Brain (organoid and tissue), 16 donors: ENCODE measurements at places on chromosomes 13 and 19.

GRCh38 chr19:34577531-34578101, 96.1 kb downstream of the WTIP start:
- no peak for DNase-seq

DNA sequence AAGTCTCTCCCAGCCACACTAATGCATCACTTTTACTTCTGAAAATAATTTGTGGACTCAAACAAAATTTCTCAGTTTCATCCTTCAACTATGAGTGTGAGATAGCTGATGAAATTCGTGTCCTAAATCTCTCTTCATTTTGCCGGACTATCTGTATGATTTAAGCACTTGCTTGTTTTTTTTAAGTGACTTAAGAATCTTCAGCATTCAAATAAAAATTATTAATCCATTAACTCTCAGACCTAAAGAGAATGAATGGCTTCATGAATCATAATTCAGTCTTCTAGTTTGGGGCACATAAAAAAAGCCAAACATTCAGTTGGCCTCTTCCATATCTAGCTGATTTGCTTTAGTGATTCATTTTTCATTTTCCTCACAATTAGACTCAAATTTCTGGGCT, 579.5 kb downstream of the DCT start:
- no peak for DNase-seq

- no peak for DNase-seq
These were observed 44.0 kb downstream of the C13orf46 start for GRCh38 chr13:113929628-113930615.

- DNase-seq, result no peak
These were observed 792 bp upstream of the LENG8 start for GRCh38 chr19:54448040-54448773.

- DNase-seq, result peak; percentile 64
These were observed 13.0 kb downstream of the ZNF575 start for GRCh38 chr19:43545981-43546380.

DNA sequence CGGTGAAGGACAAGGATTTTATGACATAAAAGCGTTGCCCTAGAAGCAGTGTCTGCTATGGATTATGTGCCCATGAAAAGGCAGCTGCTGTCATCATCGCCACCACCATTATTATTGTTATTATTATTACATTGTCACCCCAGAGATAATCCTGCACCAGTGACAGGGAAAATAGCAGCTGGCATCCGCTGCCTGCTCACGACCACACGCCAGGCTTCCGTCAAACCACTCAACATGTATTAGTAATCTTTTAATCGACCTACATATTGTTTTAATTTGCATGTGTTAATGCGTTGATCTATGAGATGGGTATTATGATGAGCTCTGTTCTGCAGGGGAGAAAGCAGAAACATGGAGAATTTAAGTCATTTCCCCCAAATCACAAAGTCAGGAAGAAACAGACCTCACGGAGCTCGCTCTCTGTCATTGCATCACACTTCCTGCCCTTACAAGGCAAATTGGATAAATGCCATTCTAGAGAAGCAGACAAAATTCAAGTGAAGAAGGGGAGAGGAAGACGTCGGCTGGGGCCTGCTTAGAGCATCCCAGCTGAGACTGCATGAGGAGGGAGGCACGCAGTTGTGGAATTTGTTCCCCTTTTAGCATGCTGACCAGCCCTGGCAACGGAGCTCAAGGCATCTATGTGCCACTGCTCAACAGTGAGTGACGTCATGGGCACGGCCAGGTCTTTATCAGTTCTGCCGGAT, at the start of gene FFAR3:
Gene FFAR3, plus strand, starts transcription at position 594 of the 707 bp plus-strand sequence. CDS start 431 bp downstream, outside the sequence.
- peak; percentile 24 for DNase-seq

DNA sequence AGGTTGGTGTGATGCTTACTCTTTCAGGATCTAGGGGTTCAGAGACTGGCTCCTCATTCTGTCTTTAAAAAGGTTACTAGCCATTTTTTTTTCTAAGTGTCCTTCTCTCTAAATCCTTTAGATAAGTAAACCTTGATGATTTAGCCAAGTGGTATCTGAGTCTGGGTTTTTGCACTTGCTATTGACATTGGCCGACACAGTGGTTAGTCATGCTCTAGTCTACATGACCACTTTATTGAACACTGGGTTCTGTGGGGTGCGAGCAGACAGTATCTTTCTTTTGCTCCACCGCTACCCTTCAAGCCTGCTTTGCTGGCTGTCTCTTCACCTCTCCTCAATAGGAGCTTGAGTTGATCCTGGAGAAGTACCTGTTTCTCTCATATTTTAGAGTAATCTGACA, 6.2 kb upstream of the NUP58 start:
- no peak for DNase-seq

DNA sequence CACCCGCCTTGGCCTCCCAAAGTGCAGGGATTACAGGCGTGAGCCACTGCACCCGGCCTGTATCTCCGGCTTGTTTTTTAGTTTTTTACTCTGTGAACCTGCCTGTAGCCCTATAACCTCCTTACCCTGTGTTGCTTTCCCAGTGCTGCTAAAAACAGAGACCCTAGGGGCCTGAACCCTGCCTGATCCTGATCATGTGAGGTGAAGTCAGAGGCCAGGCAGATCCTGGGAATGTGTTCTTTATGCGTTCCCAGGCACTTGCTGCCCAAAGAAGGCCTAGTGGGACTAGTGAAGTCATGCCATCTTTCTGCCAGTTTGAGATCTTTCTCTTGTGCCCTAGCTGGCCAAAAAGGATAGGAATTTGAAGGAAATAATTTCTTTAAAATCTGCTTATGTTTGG, 4.6 kb downstream of the UBA2 start:
- DNase-seq, result no peak

DNA sequence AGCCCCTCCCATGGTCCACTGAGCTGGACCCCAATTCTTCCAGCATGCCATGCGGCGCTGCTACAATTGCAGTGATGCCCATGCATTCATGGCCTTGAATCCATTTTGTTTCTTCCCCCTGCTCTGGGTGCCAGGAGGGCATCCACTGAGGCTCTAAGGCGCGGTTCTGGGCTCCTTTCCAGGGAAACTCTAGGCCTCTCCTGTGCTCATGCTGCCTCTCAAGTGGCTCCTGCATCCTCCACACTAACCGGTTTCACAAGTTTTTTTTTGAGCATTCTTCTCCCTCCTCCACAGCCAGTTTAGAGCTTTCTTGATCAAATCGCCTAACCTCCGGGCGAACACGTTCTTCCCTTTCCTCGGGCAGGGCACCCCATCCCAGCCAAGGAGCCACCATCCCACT, 69.1 kb upstream of the FLT1 start:
- no peak for DNase-seq

DNA sequence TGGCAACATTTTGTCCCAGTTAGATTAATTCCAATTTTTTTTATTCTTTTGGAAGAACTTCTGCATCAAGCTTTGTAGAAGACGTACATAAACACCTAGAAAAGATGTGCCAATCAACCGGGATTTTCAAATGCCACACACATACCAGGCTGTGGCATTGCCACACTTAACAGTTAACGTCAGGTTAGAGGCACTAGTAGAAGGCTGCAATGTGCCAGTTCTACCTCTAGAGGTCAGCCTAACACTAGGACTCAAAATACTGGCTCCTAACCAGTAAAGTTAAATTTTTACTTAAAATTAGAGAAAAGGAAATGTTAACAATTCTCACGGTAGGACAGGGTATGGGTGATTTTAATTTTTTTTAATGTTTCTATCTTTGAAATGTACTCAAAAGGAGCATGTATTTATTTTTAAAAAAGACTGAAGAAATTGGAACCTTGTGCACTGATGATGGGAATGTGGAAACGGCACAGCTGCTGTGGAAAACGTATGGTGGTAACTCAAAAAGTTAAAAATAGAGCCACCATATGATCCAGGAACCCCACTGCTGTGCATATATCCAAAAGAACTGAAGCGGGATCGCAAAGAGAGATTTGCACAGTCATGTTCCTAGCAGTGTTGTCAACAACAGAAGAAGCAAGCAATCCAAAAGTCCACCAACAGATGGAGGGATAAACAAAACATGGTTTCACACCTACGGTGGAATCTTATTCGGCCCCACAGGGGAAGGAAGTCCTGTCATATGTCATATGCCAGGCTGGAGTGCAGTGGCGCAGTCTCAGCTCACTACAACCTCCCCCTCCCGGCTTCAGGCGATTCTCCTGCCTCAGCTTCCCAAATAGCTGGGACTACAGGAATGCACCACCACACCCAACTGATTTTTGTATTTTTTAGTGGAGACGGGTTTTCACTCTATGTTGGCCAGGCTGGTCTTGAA, 30.3 kb downstream of the CRYL1 start:
- peak; percentile 86 for DNase-seq

GRCh38 chr13:109859898-109860297, 73.5 kb upstream of the IRS2 start:
- no peak for DNase-seq

- DNase-seq, result no peak
These were observed 23.4 kb downstream of the ZNF560 start for GRCh38 chr19:9474975-9475374.

GRCh38 chr19:32928806-32929205, 43.0 kb downstream of the CEP89 start:
- no peak for DNase-seq

GRCh38 chr13:85799097-85799582, at the start of gene SLITRK6:
TSS of gene SLITRK6 (minus strand) at chr13:85799419. CDS start at chr13:85796508, 2,911 bp downstream.
- peak; percentile 22 for DNase-seq

- no peak for DNase-seq
These were observed 498.7 kb downstream of the DACH1 start for GRCh38 chr13:71368336-71368735.

GRCh38 chr13:86425170-86425815, 626.1 kb upstream of the SLITRK6 start:
- peak; percentile 31 for DNase-seq

DNA sequence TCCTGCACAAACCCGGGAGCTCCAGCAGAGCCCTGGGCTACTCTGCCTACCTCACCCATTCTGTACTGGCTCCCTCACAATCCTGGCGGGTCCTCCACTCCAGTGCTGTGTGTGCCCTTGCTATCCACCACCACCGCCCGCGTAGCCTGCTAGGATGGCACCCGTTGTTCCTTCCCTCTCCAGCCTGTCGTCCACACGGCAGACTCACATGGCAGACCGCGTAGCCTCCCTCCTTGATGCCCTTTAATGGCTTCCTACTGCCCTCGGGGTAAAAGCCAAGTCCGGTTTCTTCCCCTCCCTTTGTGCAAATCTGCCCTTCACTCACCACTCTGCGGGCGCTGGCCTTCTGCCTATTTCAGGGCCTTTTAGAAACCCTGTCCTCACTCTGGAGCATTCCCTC, 106.6 kb downstream of the RAB20 start:
- no peak for DNase-seq

DNA sequence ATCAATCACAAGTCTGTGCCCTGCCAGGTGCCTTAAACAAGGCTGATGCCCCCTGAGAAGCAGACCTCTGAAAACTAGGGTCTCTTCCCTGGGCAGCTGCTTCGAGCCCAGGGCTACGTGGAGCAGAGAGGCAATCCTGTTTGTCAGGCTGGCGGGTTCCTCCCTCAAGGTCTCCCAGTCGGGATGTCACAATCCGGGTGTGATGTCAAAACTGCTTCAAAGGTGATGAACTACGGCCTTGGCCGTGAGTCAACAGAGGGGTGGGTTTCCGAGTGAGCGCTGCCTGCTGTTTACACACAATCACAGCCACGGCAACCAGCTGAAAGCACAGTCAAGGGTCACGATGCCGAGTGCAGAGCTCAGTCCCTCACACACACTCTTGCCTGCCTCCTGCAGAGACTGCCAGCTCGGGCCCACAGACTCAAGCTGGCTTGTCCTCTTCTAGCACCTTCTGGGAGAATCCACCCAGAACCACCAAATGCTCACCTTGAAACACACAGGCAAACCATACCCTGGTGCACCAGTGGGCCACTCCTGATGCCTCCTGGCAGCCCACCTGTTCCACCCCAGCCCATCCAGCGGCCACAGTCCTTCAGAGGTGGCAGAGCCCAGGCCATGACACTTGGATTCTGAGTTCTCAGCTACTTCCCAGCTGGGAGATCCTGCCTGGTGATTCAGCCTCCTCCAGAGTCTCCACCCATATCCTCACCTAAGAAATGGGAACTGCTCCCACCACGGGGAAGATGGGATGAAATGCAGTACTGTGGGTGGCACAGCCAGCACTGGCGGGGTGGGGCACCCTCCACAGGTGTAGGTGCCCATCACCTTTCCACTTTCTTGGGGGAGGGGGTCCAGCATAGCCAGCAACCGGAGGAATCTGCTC, 6.8 kb downstream of the ELL start:
- DNase-seq, result no peak

GRCh38 chr19:5186293-5187050, 154.1 kb downstream of the PTPRS start:
- DNase-seq, result peak; percentile 89

DNA sequence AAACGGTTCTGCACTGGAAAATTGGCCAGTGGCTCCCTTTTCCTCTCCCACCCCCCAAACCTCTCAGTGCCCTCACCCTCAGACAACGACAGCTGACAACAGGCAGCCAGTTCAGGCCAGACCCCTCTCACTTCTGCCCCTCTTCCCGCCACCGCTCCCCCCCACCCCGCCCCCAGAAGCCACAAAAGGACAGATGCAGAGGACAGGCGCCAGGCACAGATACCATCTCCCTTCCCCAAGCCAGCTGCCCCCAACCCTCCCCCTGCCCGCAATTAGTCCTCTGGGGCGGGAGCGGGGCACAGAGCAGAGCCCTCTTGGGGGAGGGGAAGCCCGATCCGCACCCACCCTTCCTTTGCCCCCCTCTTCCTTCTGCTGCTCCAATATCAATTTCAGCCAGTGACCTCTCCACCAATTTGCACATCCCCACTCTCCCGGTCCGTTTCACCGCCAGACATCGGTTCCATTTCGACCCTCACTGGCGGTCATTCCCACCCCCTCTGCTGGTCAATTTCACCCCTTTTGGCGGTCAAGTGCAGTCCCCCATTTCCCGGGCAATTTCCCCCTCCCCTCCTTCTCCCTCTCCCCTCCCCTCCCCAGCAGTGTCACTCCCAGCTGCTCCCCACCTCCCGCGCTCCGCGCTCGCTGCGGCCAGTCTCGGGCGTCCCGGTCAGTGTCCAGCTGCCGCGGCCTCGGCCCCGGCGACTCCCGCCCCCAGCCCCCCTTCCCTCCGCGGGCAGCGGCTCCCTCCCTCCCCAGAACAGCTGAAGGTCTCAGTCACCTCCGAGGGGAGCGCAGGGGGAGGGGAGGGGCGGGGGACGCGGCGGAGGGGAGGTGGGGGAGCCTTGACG, at the start of gene SHD:
Gene SHD, plus strand, starts transcription at position 848 of the 848 bp plus-strand sequence. CDS start 798 bp downstream, outside the sequence.
- DNase-seq, result peak; percentile 55

DNA sequence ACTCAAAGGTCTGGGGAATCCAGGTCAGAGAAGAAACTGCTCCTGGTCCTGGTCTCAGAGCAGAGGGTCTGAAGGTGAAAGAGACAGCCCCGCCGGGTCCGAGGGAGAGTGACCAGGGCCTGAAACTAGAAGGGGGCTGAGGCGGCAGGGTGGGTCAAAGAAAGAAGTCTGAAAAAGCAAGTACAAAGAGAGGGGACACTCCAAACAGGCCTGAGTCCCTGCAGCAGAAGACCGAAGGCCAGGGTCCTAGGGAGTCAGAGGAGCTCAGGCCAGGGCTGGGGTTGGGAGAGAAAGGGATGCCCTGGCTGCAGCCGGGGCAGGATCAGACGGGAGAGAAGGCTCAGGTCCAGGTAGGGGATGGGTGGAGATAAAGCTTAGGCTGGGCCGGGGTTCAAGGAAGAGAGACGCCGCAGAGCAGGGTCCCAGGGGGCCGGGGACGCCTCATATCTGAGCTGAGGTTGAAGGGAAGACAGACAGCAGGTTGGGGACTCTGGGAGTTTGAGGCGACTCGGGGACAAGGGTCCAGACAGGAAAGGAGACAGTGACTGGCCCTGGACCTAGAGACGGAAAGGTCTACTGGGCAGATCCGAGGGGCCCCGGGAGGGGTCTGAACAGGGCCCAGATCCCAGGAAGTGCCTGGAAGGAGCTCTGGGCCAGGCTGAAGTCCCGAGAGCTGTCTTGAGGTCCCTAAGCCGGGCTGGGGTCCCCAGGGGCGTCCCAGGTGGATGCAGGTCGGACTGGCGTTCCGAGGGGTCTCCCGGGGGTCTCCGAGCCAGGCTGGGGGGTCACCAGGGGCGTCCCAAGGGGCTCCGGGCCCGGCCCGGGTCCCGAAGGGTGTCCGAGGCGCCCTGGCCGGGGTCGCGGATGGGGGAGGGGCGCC, 795 bp downstream of the MLLT1 start:
- peak; percentile 3 for DNase-seq
